ENCODE measurements at places on chromosomes 7 and 10.
A peak's percentile ranks its signal among the peaks of the same experiment; 100 is the strongest.

GRCh38 chr10:53102424-53102823 lies 329.8 kb upstream of the MBL2 start:
- DNase-seq: no peak
- no peak overlapping the region for H3K4me3 ChIP-seq

DNA sequence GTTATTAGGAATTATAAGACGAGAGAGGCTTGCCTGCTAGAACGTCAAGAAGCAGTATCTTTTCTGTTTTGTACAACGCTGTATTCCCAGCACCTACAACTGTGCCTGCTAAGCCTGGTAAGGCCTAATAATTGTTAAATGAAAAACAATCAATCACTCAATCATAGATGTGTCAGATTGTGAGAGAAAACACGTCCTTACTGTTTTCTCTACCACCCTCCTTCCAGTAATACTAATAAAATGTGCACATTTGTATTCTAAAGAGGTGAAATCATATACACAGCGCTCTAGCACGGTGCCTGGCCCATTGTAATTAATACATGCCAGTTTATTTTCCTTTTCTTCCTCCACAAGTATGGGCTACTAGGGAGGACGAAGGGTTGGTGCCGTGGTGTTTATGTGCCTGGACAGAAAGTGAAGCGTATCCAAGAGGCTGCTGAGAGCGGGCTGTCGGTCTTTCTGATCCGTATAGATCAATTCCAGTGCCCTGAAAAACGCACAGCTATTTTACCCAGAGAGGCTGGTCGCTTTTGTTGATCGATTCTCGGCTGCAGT lies 1.5 kb upstream of the AUTS2 start:
- no peak overlapping the region for H3K27ac ChIP-seq
- peaks cover 36% of the 10 kb centered on the region for H3K27me3 ChIP-seq
- no peak for DNase-seq
- H3K36me3 ChIP-seq: no peaks in the 10 kb centered on the region

GRCh38 chr7:5752663-5753062 lies 28.8 kb downstream of the RNF216 start:
- no peak for DNase-seq
- no peak overlapping the region for H3K27ac ChIP-seq
- H3K4me3 ChIP-seq: no peak overlapping the region
- H3K36me3 ChIP-seq: no peaks in the 10 kb centered on the region

DNA sequence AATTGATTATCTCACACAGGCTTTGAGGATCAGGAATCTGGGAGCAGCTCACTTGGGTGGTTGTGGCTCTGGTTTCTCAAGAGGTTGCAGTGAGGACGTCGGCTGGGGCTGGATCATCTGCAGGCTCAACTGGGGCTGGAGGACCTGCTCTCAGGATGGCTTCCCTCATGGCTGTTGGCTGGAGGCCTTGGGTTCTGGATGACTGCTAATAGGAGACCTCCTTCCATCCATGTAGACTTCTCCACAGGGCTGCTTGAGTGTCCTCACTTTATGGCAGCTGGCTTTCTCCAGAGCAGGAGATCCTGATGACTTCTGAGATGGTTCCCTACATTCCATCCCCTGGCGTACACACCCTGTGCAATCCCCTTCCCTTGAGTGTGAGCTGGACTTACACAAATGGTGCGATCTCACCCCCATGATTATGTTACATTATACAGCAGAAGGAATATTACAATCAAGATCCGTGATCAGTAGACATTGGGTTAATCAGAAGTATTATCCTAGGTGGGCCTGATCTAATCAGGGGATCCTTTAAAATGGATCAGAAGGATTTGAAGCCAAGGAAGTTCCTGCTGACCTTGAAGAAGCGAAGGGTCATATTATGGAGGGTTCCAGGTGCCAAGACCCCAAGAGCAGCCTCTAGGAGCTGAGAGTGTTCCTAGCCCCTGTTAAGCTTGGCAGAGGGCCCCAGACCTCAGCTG lies 122.2 kb downstream of the CXCL12 start:
- no peaks in the 10 kb centered on the region for H3K36me3 ChIP-seq
- H3K4me1 ChIP-seq: no peaks in the 10 kb centered on the region
- H3K27ac ChIP-seq: no peak overlapping the region
- DNase-seq: no peak
- H3K4me3 ChIP-seq: no peak overlapping the region
- no peaks in the 10 kb centered on the region for H3K27me3 ChIP-seq

DNA sequence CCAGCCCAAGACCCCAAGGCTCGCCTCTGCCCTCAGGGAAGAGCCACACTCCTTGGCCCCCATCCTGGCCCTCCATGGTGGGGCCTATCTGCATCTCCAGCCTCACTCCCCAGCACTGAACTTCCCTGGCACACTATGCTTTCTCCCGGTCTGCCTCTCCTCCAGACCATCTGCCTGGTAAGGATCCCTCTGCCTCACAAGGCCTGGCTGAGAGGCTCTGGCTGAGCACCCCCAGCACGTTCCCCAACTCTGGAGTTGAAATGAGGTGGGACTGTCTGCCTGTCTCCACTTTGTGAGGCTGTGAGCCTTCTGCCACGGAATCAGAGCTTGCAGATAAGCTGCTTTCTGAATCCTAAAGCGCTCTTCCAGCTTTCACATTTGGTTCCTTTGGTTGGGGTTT lies 220.7 kb downstream of the TNS3 start:
- no peaks in the 10 kb centered on the region for H3K36me3 ChIP-seq
- no peak overlapping the region for H3K27ac ChIP-seq
- H3K4me1 ChIP-seq: no peaks in the 10 kb centered on the region
- no peaks in the 10 kb centered on the region for H3K27me3 ChIP-seq
- DNase-seq: no peak

DNA sequence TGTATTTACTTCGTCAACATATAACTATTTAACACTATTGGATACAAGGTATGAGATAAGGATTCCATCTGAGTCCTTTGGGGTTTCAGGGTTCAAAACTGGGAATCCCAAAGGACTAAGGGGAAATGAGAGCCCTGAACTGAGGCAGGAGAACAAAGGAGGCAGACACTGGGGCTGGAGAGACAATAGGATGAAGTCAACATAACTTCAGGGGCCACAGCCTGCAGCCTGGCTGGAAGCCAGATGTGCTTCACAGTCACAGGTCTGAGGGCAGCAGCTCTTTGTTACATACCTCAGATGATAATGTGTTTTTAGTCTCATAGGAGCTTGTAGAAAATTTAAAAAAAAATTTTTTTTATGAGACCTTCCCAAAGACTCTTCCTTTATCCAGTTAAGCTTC lies 73.3 kb downstream of the NRF1 start:
- no peaks in the 10 kb centered on the region for H3K27me3 ChIP-seq
- no peaks in the 10 kb centered on the region for H3K4me1 ChIP-seq
- H3K27ac ChIP-seq: no peak overlapping the region
- no peak overlapping the region for H3K4me3 ChIP-seq
- H3K36me3 ChIP-seq: no peaks in the 10 kb centered on the region

- H3K4me3 ChIP-seq: no peak overlapping the region
- H3K36me3 ChIP-seq: no peaks in the 10 kb centered on the region
- H3K27me3 ChIP-seq: no peaks in the 10 kb centered on the region
- peak; percentile 25 for DNase-seq
- H3K4me1 ChIP-seq: no peaks in the 10 kb centered on the region
- no peak overlapping the region for H3K27ac ChIP-seq
Observed at GRCh38 chr7:12647364-12648219, 39.8 kb upstream of the ARL4A start.

- H3K36me3 ChIP-seq: no peaks in the 10 kb centered on the region
- H3K27ac ChIP-seq: no peak overlapping the region
- H3K4me1 ChIP-seq: no peaks in the 10 kb centered on the region
- no peak overlapping the region for H3K4me3 ChIP-seq
- H3K27me3 ChIP-seq: no peaks in the 10 kb centered on the region
Observed at GRCh38 chr10:87973635-87974034, 110.2 kb downstream of the PTEN start.

GRCh38 chr7:630539-630938 lies 96.0 kb upstream of the DNAAF5 start:
- no peaks in the 10 kb centered on the region for H3K36me3 ChIP-seq
- no peak overlapping the region for H3K4me3 ChIP-seq
- H3K4me1 ChIP-seq: no peaks in the 10 kb centered on the region
- H3K27me3 ChIP-seq: no peaks in the 10 kb centered on the region
- no peak for DNase-seq

DNA sequence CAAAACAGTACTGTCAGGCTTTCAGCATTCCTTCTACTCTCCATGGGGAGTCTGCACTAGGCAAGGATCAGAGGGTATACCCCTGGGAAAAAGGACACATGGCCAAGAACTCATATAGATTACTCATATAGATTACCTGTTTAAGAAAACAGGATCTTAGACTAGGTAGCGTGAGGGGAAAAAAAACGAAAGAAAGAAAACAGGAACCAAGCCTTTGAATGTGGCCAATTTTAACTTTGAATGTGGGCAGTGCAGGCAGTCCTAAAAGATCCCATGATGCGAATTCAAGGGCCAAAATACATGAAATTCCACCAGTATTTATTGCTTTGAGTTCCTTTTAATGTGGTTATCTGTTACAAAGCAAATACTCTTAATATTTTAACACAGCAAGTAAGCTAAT lies 108.6 kb upstream of the TAC1 start:
- no peak overlapping the region for H3K27ac ChIP-seq
- no peaks in the 10 kb centered on the region for H3K27me3 ChIP-seq
- H3K4me3 ChIP-seq: no peak overlapping the region

DNA sequence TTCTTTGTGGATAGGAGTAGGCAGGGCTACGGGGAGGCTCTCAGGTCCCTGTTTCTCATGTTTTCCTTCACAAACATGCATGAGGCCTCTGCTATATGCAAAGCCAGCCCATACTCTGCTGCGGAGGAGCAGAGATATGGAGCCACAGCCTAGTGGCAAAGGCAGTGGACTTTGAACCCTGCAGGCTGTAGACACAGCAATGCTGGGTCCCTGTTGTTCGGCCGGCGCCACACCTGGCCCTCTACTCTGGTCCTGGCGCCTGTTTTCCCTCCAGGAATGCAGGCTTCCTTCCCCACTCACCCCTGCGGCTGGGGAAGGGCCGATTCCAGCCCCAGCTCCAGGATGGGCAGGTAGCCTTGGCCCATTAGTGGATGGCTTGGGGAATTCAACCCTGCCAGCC lies 11.5 kb downstream of the CLRN3 start:
- H3K27me3 ChIP-seq: no peaks in the 10 kb centered on the region
- H3K36me3 ChIP-seq: no peaks in the 10 kb centered on the region
- peak; percentile 82 for DNase-seq
- H3K4me1 ChIP-seq: peaks cover 9% of the 10 kb centered on the region

DNA sequence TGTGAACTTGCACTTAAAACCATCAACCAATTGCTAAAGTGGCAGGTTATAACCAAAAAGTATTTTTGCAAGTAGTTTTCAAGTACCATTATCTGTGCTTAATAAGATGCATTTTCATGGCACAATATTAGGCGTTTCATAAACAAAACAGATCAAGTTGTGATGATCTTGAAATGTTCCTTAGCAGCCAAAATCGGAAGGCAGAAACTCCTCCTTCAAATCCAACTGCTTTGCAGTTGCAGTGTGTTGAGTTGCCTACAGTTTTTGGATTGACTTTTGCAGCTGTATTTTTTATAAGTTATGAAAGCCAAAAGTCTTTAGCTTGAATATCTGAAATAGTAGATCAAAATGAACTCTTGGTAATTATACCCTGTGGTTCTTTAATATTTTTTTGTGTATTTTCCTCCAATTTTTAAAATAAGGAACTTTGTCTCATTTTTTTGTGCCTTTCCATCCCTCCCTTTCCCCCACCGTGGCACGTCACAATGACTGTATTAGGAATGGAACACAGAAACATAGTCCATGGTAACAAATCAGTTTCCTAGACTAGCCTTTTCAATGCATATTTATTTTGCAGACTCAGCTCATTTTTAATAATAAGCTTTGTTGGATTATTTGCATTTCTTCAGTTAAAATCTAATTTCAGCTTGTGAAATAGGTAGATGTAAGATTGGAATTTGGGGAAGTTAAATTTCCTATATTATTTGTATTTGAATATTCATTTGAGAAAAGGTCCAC lies 80.8 kb downstream of the ADD3 start:
- no peak overlapping the region for H3K27ac ChIP-seq
- H3K27me3 ChIP-seq: no peaks in the 10 kb centered on the region

GRCh38 chr7:95035295-95035694 lies 127.9 kb downstream of the PPP1R9A start:
- H3K27me3 ChIP-seq: no peaks in the 10 kb centered on the region
- no peaks in the 10 kb centered on the region for H3K4me1 ChIP-seq
- H3K4me3 ChIP-seq: no peak overlapping the region
- no peak overlapping the region for H3K27ac ChIP-seq
- DNase-seq: no peak
- H3K36me3 ChIP-seq: no peaks in the 10 kb centered on the region

DNA sequence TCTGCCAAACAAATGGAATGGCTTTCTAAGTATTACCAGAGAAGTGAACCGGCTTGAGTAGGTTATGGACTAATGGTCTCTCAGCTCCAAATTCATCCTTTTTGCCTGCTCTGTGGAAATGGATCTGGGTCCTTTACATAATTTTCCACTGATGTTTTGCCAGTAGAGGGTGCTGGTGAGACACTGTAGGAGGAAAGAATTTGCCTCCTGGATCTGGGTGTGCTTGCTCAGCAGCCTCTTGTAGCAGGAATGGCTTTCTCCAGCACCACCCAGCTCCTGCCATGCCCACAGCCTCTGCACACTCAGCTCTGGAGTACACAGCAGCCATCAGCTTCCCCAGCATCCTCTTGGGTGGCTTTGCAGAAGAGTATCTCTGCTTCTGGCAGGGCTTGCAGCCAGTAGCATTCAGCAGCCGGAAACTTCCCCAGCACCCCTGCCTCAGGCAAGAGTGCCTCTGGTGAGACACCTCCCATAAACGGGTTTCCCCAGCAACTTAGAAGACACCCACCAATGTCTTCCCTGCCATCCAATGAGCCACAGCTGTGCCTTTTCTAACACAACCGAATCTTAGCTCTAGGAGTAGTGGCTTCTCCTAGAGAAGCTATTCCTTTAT lies 235.0 kb upstream of the PLPP4 start:
- H3K27ac ChIP-seq: no peak overlapping the region
- H3K36me3 ChIP-seq: no peaks in the 10 kb centered on the region
- H3K4me3 ChIP-seq: no peak overlapping the region
- H3K27me3 ChIP-seq: no peaks in the 10 kb centered on the region
- no peaks in the 10 kb centered on the region for H3K4me1 ChIP-seq
- DNase-seq: peak; percentile 54

DNA sequence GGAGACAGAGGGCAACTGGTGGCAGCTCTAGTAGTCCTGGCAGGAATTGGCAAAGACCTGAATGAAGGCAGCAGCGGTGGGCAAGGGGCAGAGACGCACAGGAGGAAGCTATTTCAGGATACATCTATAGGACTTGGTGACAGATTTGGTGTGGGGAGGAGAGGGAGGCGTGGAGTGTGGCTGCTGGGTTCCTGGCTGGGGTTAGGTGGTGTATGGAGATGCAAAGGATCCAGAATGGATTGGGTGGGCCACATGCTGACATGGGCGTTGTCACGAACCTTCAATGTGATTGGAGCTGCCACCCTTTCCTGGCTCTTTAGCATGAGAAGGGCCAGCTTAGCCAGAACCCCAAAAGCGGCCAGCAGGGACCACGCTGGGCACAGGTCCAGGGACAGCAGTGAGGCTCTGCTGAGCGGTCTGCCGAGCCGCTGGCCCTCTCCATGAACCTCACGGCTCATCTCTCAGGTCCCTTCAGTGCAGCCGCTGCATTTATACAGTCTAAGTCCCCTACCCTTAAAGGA lies 10.2 kb upstream of the ADCY1 start:
- no peak overlapping the region for H3K4me3 ChIP-seq
- DNase-seq: peak; percentile 10
- no peaks in the 10 kb centered on the region for H3K4me1 ChIP-seq
- H3K27ac ChIP-seq: no peak overlapping the region
- H3K27me3 ChIP-seq: no peaks in the 10 kb centered on the region

- no peak within 1 kb of the TSS for H3K4me3 ChIP-seq
- H3K27ac ChIP-seq: no peak within 1 kb of the TSS
- no peaks in the 10 kb centered on the region for H3K27me3 ChIP-seq
- H3K4me1 ChIP-seq: no peaks in the 10 kb centered on the region
- H3K36me3 ChIP-seq: no peaks in the 10 kb centered on the region
Observed at GRCh38 chr10:70602665-70603448, at the start of gene PRF1. TSS of gene PRF1 (minus strand) at chr10:70602741. CDS start at chr10:70600902, 1,839 bp downstream.
